ENCODE measurements at places on chromosomes 1 and 21. TPM values are rescaled to one million over a fixed set of nuclear protein-coding genes. Genes with fewer than 3 reads are reported as not detected.

Gene HNRNPCL4
- total RNA-seq = not detected

Gene PRMT2
- 54.4 TPM for total RNA-seq

Gene DYRK3
- 9.8 TPM for total RNA-seq

Gene CACNA1S
- not detected for total RNA-seq

Gene WNT3A
- total RNA-seq = 0.02 TPM

Gene TTC24
- total RNA-seq = not detected

Gene CELA3B
- total RNA-seq = not detected

Gene BGLAP
- total RNA-seq = 1.2 TPM

Gene PRAMEF4
- total RNA-seq = not detected

Gene LRRC38
- total RNA-seq = not detected

Gene LDLRAD1
- not detected for total RNA-seq

Data from A549 treated with CpdA at 1 μM for 4 hours (cell line).